ENCODE measurements at places on chromosomes 7 and 10.

- no peak for DNase-seq
Measured at GRCh38 chr10:132616170-132616995, 78.8 kb downstream of the INPP5A start.

GRCh38 chr7:22849662-22850061 lies 27.0 kb upstream of the TOMM7 start:
- no peak for DNase-seq

DNA sequence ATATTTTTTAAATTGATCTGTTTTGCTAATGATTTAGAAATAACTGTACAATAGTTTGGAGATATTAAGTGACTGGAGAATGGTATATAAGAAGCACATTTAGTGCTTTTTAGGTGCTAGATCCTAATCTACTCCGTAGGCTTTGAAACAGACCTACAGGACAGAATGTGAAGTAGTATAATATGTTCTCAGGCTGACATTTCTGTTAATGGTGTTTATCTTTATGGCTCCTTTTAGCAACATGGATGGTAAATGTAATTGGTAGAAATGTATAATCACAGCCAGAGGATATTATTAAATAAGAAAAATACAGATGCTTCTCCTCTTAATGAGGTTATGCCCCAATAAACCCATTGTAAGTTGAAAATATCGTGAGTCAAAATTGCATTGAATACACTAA lies 30.6 kb upstream of the CCDC7 start:
- DNase-seq, result no peak

- DNase-seq, result no peak
Measured at GRCh38 chr7:142908921-142909890, 23.7 kb upstream of the TRPV6 start.

DNA sequence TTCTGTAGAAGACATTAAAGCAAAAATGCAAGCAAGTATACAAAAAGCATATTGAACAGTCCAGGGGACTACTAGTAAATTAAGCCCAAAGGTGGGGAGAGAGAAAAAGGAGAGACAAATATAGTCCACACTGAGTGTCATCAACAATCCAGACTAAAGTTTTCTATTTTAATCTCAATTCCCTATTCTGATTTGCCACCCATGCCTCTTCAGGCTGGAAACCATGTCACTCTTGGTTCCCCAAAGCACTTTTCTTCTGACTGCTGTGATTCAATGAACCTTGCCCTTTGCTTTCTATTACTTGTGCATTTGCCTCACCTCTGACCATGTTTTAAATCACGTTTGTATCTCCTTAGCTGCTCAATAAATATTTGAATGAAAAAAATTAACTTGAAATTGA lies 95.3 kb upstream of the AOAH start:
- DNase-seq, result no peak

DNA sequence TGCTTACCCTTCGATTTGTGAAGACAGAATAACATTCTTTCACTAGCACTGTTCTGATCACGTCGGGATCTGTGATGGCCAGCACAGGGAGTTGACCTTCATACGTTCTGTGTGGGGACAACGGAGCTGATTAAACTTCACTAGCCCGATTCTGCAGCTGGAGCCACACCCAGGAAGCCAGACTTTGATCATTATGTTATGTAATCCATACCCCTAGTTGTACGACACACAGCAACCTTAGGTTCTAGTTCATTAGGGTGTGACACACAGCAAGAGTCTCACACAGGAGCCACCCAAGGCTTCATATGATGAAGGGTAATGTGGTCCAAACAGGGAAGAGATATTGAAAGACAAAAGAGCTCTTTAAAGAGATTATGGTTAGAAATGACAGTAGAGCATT lies 7.2 kb downstream of the CYP3A5 start:
- DNase-seq, result no peak

GRCh38 chr7:158120716-158121115 lies 466.9 kb downstream of the PTPRN2 start:
- no peak for DNase-seq

GRCh38 chr7:105786520-105787470 lies 89.6 kb downstream of the ATXN7L1 start:
- DNase-seq, result no peak

DNA sequence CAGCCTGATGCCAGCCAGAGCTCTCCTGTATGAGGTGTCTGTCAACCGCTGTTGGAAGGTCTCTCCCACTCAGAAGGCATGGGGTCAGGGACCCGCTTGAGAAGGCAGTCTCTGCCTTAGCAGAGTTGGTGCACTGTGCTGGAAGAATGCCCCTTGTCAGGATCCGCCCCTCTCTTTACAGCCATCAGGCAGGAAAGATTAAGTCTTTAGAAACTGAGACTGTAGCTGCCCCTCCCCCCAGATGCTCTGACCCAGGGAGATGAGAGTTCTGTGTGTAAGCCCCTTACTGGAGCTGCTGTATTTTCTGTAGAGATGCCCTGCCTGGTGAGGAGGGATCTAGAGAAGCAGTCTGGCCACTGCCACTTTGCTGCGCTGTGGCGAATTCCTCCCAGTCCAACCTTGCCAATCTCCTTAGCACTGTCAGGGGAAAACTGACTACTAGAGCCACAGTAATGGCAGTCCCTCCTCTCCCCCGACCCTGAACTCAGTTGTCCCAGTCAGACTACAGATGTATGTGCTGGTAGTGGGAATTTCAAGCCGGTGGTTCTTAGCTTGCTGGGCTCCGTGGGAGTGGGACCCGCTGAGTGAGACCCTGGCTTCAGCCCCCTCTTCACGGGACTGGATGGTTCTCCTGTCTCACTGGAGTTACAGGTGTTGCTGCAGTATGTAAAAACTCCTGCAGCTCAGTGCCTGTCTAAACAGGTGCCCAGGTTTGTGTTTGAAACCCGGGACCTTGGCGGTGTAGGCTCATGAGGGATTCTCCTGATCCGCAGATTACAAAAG lies 285.5 kb upstream of the ZWINT start:
- no peak for DNase-seq

GRCh38 chr10:125337510-125337909 lies 177.1 kb upstream of the CTBP2 start:
- no peak for DNase-seq

DNA sequence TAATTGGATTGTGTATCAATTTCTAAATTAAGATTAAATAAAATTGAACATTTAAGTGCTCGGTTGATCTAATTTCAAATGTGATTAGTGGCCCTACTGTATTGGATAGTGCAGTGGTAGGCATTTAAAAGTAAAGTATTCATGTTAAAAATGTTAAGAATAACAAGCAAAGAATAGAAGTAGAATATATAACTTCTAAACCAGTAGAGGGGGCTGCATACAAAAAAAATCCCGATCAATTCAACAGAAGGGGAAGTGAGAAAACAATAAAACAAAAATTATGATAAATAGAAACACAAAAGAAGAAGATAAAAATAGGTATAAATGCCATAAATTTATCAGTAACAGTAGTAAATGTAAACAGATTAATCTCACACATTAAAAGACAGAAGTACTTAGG lies 24.9 kb upstream of the WDFY4 start:
- no peak for DNase-seq

GRCh38 chr7:90119178-90119971 lies 34.9 kb upstream of the STEAP1 start:
- no peak for DNase-seq

All from activated CD4-positive, CD25-positive, alpha-beta regulatory T cell treated with anti-CD3 and anti-CD28 coated beads, Interleukin-2, amount 50 U/mL, for 16 hours (primary cell).